Cortex of kidney (tissue), 1 donor: ENCODE measurements at places on chromosomes 12 and 14.

DNA sequence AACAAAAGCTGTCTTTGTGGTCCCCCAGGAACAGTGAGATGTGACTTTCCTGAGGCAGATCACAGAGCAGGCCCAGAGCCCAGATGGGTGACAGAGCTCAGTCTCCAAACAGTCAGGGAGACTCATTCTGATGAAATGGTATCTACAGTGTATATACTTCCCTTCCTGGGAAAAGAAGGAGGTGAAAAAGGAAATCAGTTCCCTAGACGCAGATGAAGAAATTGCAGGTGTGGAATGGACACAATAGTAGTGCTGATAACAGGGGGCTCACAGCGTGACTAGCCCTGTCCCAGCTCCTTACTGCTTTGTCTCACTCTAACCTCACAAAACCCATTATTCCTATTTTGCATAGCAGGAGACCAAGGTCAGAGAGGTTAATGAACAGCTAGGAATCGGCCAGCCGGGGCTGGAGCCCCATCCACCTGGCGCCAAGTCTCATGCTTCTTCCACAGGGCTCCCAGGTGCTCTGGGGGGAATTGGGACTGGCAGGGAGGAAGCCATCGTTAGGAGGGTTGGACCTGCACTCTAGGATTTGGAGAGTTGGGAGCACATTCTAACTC, 11.9 kb downstream of the KCNH3 start:
- no peak for DNase-seq

DNA sequence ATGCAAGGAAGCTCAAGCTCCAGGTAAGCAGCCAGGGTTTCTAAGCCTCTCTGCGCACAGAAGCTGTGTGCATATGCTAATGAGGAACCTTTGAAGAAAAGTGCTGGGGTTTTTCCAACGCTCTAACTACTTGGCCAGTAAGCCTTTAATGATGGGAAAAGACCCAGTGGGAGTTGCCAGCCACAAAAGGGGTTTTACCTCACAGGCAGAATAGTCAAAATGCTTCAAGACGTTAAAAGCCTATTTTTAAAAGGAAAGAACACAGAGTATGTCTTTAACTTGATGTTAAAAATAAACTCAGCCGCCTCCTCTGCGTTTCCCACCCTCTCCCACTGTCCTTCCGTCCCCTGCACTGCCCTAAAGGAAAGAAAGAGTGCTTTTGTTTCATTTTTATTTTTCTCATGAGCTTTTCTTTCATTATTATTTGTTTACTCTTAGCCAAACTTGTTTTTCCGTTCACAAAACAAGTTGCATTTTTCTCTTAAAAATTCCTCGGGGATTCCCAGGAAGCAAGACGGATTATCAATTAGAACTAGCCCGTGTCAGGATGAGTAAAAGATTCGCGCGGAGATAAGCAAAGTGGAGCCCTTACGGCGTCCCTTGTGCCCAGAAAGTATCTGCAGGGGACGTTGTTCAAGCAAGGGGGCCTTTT, 209.8 kb upstream of the NUDT4 start:
- no peak for DNase-seq

DNA sequence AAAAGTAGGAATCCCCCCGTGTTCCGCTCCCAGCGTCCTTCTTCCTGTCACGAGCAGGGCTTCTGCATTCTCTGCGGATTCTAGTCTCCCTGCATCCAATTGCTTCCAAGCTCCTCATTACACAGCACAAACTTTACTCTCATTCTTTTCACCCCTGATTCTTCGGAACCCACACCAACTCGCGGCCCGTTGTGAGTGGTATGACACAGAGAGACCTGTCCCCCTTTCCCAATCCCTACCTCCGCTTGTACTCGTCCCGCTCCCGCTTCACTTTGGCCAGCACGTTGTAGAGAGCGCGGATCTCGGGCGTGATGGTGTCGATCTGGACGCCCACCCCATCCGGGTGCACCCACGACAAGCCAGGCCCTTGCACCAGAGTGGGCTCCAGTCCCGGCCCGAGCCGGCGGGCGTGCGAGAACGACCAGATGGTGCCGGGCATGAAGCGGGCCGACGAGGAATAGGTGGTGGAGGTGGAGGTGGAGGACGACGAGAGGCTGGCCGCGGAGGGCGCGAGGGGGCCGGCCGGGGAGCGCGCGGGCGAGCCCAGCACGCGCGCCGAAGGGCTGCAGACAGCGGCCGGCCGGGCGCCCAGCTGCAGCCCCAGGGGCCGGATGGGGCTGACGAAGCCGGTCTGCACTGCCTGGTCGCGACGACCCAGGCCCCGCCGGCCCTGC, 687 bp downstream of the IFFO1 start:
- no peak for DNase-seq

- DNase-seq = no peak
These were observed 102.9 kb downstream of the RASSF9 start for GRCh38 chr12:85733221-85733840.

DNA sequence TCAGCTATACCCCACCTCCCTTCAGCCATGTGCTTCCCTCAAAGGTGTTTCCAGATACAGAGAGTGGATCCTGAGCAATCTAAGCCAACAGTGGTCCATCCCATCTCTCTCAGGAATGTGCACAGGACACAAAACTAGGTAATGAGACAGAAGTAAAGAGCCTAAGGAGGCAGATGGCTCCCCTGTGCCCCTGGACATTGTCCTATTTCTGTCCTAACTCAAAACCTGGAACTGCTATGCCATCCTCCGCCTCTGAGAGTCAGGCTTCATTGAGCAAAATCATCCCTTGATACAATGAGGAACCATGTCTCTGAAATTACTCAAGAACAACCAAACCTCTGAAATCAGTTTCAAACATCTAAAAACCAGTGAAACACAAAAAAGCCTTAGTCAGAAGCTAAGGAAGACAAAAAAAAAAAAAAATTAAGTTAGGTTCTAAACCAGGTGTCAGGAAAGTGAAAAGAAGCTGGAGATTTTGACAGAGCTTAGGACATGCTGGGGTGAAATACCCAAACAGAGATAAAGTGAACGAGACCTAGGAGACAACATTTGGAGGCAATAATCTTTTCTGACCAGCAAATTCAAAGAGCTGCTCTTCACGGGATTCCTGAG, 200.3 kb upstream of the PLEKHG7 start:
- no peak for DNase-seq

DNA sequence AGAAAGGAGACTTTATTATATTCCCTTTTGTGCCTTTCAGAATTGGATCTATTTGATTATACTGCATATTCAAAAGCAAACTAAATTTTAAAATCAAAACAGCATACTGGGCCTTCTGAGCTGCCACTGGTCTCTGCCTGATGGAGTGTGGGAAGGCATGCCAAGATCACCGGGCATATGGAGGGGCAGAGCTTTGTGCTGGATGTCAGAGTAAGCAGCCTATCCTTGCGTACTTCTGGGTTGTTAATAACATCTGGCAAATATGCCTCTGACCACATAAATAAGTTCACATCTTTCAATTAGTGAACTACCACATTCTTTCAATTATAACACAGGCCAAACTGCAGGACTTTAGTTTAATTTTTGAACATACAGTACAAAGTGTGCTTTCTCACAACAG, 18.3 kb downstream of the MLH3 start:
- no peak for DNase-seq

- no peak for DNase-seq
These were observed 25.0 kb downstream of the EIF2S1 start for GRCh38 chr14:67385120-67385519.

DNA sequence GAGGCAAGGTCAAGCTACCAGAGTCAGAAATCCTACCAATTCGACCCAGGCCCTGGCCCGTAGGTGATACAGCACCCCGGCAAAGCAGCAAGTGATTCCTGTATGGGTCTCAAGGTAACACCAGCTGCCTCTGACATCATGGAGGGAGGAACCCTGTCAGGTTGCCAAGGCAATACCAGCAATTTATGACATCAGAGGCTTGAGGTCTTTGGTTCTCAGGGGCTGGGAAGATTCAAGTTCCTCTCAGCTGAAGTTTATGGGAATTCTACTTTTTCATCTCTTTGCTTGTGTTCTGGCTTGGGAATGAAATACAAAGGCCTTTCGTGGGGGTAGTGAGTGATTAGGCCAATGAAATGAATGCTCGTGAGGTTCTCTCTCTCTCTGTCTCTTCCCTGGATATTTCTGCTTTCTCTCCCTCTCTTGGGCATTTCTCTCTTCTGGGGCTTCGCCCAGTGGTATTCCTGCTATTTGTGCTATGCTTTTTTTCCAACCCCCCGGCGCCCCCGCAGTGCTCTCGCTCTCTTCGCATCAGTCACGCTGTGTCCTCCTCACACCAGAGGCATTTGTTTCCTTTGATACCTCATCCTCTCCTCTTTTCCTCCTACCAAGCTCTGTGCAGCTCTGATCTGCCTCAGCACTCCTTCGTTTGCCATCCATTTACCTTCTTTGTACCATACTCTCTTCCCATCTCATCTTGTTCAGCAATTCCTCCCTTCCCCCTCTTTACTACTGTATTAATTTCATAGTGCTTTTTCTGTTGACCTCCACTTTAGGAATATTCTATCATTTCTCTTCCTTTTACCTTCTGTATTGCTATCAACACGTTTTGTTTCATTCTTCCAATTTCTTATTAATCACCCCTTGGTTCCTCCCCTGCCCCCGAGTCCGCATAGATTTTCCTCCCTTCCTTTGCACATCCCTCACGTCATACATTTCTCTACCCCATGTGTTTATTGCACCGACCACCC, 2.9 kb downstream of the ZFHX2 start:
- no peak for DNase-seq

DNA sequence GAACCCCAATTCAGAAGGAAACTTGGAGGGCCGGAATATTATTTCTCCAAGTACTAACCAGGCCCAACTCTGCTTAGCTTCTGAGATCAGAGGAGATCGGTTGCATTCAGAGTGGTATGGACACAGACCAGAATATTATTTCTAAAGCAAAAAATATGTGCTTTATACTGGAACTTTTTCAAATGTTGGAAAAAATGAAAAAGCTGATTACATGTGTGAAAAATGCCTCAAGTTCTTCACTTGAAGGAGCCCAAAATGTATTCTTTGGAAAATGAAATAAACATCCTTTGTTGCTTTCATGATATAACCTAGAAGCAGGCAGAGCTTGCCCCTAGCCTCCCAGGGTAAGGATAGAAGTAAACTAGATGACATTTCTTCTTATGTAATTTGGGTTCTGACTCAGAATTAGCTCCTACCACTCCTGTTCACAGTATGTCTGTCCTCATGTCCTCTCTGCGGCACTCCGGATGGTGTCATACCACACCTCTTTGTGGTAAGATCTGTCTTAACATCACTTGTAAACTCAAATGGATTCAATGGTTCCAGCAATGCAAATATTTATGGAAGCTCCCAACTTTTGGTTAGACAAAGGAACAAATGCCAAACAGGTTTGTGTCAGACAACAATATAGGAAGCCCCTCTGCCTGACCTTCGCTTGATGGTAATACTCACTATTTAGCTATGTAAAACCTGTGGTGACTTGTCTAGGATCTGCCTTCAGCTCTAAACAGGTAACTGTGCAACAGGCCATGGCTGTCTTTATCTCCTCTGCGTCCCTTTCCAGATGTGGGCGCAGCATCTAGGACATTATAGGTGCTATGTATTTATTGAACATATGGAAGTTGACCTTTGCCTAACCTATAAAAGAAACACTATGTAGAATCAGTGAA, 178.5 kb downstream of the SSPN start:
- DNase-seq = no peak

GRCh38 chr14:48735607-48736006, 850.6 kb downstream of the RPS29 start:
- DNase-seq = no peak

DNA sequence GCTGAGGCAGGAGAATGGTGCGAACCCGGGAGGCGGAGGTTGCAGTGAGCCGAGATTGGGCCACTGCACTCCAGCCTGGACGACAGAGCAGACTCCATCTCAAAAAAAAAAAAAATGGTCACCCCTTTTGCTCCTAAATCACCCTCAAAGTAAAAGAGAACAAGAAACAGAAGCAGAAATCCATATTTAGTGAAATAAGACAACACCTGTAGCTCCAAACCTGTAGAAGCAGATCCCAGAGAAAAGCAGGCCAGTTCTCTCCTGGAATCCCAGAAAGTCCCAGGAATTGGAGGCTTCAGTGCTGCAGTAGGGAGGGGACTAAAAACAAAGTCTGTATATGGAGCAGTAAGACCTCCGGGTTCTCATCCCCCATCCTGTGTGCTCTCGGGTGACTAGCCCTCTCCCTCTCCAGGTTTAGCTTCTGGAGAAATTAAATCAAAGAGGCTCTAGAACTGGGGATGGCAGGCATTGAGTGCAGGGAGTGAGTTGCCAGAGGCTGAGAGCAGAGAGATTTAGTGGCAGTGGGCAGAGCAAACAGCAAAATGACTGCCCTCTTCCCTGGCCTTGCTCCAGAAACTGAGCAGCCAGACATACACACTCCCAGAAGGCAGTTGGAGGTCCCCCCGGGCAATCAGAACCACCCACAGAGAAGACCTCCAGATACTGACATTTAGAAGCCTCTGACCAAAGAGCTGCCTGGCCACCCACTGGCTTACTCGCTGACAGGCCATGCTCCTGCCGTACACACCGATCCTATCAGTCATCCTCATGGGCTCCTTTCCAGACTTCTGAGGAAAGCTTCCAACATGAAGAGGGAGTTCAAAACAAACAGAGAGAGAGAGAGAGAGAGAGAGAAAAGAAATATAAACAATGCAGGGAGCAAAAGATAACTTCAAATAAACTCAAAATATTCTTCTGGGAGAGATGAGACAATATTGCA, 6.3 kb upstream of the MLXIP start:
- no peak for DNase-seq

DNA sequence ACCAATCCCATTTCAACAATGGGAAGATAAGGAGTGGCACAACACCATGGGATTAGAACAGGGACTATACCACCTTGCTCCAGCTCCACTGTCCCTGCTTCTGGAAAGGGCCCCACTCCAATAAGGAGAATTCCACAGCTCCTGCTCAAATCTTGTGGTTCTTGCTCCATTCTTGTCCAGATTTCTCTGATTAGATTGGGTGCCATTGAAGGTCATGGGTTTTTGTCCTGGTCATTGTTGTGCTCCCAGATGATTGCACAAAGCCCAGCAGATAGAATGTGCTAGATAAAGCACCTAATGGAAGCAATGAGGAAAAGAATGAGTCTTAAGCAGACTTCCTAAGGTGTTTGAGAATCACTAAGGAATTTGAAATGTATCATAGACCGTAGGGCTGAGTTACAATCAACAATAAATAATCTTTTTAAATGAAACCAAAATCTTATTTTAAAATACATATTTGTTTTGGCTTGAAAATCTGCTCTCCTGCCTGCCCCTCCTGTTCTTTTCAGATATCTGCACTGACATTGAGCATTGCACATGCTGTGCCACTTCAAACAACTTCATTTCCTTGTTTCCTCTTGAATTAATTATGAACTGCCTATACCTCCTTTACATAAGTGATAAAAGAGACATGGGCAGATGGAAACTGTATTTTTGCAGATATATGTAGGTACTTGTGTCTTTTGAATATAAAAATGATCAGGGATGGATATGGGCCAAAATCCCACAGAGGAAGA, 115.9 kb downstream of the FGD4 start:
- DNase-seq = no peak
